Kidney epithelial cell (primary cell): ENCODE measurements at places on chromosomes 6 and 20. TPM values are rescaled to one million over a fixed set of nuclear protein-coding genes. Genes with fewer than 3 reads are reported as not detected.

GRCh38 chr20:63273059-63273579, 506 bp downstream of the ARFGAP1 start:
- no peak for DNase-seq

DNA sequence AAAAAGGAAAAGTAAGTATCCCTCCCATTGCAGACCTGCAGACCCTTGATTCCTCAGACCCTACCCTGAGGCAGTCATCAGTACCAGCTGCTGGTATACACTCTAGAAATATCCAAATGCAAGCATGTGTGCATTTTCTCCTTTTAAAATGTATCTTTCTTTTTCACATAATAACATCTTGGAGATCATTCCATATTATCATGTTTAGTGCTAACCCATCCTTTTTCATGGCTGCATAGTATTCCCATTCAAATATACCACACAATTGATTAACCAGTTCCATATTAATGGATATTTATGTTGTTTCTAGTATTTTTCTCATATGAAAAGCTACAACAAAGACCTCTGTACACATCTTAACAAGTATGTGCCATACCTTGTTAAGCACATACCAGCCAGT, 70.8 kb downstream of the BLOC1S5 start:
- no peak for DNase-seq

DNA sequence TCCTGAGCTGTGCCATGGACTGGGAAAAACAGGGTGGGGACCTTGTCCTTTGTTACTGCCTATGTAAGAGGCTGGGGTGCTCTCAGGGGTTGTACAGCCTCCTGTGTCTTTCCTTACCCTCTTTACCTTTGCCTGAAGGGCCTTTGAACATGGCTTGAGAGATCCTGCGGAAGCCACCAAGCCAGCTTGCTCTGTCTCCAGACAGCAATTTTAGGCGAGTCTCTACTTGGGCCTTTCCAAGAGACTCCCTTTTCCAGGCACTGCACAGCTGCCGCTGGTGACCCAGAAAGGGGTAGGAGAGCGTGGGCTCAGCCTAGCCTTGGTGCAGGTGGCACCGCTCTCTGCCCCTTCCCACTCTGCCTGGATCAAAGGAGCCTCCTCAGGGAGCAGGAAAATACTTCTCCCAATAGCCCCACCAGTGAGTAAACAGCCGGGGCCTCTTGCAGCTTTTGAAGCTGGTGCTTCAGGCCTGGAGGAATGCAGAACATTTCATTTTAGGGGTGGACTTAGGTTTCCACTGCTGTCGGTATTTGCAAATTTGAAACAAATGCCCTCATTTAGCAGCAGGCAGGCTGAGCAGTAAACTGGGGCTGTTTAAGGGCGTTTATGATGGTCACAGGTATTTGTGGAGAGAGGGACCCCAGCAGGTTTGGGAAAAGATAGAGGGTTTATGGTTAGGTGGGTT, 13.9 kb downstream of the PTK7 start:
- DNase-seq: no peak

GSTA2 gene
- total RNA-seq: not detected in 2 replicates

GRCh38 chr6:63897952-63898351, 262.4 kb downstream of the PHF3 start:
- no peak for DNase-seq

- peak; percentile 95 for DNase-seq
Measured at GRCh38 chr6:43926634-43927531, 156.9 kb downstream of the VEGFA start.
